Tibial nerve (tissue), 4 donors: ENCODE measurements at places on chromosomes 7 and 10.

GRCh38 chr7:832167-832967, at the start of gene SUN1:
TSS of gene SUN1 (plus strand) at chr7:832476. CDS start at chr7:832525, 49 bp downstream.
- no peak within 1 kb of the TSS for H3K4me3 ChIP-seq
- DNase-seq: no peak
- H3K27ac ChIP-seq: peak within 1 kb of the TSS; percentile 76
- H3K36me3 ChIP-seq: no peaks in the 10 kb centered on the region
- H3K27me3 ChIP-seq: no peaks in the 10 kb centered on the region

DNA sequence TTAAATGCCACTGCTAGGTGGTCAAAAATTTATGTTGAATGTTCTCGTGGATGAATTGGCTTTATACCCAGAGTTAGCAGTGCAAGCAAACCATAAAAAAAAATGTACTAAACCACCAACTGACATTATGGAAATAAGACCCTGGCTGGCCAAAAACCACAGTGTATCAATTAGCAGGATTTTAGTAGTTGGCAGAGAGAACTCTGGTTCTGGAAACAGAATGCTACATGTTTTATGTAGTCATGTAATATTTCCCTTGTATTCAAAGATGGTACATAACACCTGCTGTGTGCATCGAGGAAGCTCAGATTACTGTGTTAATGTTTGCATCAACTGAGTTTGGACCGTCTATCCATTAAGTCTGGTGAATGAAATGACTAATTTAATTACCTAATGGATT, 618.5 kb downstream of the CCSER2 start:
- DNase-seq: no peak
- no peaks in the 10 kb centered on the region for H3K27me3 ChIP-seq
- H3K36me3 ChIP-seq: no peaks in the 10 kb centered on the region
- H3K4me3 ChIP-seq: no peak overlapping the region

DNA sequence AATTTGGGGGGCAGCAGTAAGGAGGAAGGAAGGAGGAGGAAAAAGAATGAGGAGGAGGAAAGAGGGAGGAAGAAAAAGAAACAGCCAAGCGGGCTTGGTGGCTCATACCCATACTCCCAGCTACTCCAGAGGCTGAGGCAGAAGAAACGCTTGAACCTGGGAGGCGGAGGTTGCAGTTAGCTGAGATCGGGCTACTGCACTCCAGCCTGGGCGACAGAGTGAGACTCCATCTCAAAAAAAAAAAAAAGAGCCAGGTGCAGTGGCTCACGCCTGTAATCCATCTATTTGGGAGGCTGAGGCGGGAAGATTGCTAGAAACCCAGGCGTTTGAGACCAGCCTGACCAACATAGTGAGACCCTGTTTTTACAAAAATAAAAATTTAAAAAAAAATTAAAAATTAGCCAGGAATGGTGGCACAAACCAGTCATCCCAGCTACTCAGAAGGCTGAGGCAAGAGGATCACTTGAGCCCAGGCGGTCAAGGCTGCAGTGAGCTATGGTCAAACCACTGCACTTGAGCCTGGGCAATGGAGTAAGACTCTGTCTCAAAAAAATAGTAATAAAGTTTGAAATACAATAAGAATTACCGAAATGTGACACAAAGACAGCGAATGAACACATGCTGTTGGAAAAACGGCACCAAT, 14.1 kb upstream of the CRCP start:
- DNase-seq: no peak
- H3K4me3 ChIP-seq: no peak overlapping the region
- H3K36me3 ChIP-seq: no peaks in the 10 kb centered on the region
- peak overlapping the region; percentile 91 for H3K27ac ChIP-seq

DNA sequence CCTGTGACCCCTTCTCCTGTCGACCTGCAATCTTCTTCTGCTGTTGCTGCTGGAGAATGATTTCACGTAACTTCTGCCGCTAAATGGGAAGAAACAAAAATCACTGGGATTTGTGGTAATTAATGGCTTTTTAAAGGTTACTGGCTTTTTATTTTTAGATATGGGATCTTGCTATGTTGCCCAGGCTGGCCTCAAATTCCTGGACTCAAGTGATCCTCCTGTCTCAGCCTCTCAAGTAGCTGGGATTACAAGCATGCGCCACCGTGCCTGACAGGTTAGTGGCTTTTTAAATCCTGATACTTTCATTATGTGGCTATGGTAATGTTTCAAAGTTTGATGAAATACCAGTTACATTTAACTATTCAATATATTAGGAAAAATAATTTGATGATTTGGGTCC, 154.6 kb downstream of the GALNT11 start:
- no peaks in the 10 kb centered on the region for H3K4me1 ChIP-seq
- H3K27me3 ChIP-seq: no peaks in the 10 kb centered on the region
- peaks cover 91% of the 10 kb centered on the region for H3K36me3 ChIP-seq
- no peak overlapping the region for H3K4me3 ChIP-seq

DNA sequence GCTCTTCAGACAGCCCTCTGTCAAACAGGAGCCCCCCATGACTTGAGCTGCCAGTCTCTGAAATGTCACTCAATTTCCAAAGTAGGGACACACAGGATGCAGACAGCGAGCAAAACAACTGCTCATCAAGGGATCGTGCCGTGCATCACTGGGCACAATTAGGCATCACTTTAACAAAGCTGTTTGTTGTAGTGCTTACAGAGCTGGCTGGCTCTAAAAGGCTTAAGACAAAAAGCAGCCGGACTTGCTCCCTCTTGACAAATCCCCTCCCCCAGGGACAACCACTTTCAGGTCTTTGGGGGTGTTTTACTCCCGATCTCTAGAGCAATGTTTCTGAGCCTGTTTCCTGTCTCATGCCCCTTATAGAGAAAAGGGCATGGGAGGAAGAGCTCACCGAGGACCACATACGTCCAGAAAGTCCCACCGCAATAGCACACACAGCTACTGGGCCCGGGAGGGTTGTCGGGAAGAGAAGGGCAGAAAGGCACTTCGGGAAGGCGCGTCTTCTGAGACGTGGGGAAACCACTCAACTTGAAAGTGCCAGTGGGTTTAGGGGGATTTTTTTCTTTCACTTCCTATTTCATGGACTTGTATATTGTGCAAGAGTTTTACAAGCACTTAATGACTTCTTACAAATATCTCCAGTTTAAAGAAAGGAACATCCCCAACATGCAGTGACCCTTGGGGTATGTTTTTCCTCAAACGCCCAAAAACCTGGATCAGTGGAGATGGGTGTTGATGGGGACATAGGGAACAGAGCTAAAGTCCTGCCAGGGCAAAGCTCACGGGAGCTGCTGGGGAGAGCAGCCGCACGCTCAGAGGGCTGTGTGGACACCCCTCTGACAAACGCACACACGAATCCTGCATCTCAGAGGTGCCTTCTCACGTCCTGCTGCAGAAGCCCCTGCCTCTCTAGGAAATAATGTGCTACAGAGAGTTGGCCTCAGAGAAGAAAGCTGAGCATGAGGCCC, 27.1 kb downstream of the LRRC20 start:
- no peak overlapping the region for H3K27ac ChIP-seq
- H3K36me3 ChIP-seq: no peaks in the 10 kb centered on the region
- no peak overlapping the region for H3K4me3 ChIP-seq
- no peaks in the 10 kb centered on the region for H3K27me3 ChIP-seq
- DNase-seq: no peak

GRCh38 chr10:326350-326749, 191.1 kb downstream of the ZMYND11 start:
- no peaks in the 10 kb centered on the region for H3K27me3 ChIP-seq
- no peak for DNase-seq
- H3K36me3 ChIP-seq: peaks cover 47% of the 10 kb centered on the region
- peaks cover 37% of the 10 kb centered on the region for H3K4me1 ChIP-seq

DNA sequence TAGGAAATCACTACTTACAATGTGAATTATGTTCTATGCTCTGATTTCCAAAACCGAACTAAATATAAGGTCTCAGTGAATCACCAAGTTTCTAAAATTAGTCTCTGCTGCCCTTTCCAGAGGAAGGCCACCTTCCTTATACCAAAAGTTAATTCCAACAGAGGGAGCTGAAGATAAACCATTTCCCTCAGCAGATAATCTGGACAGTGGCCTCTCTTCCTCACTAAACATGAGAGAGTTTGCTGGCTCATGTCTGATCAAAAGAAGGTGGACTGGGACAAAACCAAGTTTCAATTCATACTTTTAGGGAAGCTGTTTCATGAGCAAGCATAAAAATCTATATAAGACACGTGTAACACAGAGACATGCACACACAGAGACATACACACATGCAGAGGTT, 6.4 kb downstream of the FEZF1 start:
- no peaks in the 10 kb centered on the region for H3K4me1 ChIP-seq
- no peaks in the 10 kb centered on the region for H3K36me3 ChIP-seq
- H3K4me3 ChIP-seq: no peak overlapping the region
- H3K27ac ChIP-seq: no peak overlapping the region
